ENCODE measurements at places on chromosomes 3 and 15. TPM values are rescaled to one million over a fixed set of nuclear protein-coding genes. Genes with fewer than 3 reads are reported as not detected.

The TMEM207 gene
- not detected for total RNA-seq

The PPARG gene
- total RNA-seq, result 2.5 TPM

The STT3B gene
- total RNA-seq, result 147 TPM

The CEP19 gene
- 3.9 TPM for total RNA-seq

The P2RY13 gene
- not detected for total RNA-seq

The CPNE9 gene
- total RNA-seq, result 0.93 TPM

All from activated T-helper 1 cell treated with anti-CD3 and anti-CD28 coated beads, Interleukin-12 subunit alpha, Interleukin-12 subunit beta, Interleukin-2, Interleukin-4 antibody, amounts not matched to agents 30 ng/mL and 10 ng/mL and 1 ng/mL, durations not matched to agents 14 hours and 24 hours and 36 hours (primary cell).